ENCODE measurements at places on chromosomes 3 and 15.

DNA sequence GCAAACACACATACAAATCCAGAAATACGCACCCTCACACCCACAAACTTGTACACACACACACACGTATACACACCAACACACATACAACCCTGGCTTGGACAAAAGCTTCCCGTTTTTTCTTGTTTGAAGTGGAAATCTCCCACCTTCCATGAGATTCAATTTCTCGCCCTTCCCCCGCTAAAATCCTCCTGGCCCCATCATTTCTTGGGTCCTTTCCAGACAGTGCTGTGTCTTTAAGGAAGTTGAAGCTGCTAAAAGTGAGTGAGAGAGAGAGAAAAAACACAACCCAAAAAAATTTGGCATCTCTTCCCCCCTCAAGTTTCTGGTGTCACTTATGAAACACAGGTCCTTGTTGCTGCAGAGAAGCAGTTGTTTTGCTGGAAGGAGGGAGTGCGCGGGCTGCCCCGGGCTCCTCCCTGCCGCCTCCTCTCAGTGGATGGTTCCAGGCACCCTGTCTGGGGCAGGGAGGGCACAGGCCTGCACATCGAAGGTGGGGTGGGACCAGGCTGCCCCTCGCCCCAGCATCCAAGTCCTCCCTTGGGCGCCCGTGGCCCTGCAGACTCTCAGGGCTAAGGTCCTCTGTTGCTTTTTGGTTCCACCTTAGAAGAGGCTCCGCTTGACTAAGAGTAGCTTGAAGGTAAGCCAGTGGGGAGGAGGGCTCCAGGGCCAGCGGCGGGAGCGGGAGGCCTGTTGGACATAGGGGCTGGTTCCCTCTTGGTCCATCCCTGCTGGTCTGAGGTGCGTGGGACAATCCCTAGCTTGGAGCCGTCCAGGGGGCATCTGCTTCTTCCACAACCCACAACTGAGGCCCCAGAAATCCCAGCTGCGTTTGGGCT lies at the start of gene ISLR:
Gene ISLR (plus strand): TSS at position 331 of the 839 bp plus-strand sequence. CDS start 1,149 bp downstream, outside the sequence.
- DNase-seq = no peak

DNA sequence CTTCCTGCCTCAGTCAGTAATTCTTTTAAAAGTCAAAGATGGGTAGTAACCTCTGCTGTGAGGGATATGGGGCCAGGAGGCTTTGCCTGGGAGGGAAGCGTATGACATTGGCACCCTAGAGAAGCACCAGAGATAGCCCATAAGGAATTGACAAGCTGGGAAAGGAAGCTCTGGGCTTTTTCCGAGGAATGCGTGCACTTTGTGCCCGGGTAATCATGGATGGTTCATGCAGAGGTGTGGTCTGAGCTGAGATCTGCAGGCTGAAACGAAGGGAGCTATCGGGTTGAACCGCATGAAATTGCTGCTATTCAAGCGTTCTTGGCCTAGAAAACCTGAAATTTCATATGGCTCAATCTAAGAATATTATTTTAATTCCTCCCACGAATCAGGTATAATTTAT lies 127.7 kb upstream of the TLE3 start:
- DNase-seq = no peak

DNA sequence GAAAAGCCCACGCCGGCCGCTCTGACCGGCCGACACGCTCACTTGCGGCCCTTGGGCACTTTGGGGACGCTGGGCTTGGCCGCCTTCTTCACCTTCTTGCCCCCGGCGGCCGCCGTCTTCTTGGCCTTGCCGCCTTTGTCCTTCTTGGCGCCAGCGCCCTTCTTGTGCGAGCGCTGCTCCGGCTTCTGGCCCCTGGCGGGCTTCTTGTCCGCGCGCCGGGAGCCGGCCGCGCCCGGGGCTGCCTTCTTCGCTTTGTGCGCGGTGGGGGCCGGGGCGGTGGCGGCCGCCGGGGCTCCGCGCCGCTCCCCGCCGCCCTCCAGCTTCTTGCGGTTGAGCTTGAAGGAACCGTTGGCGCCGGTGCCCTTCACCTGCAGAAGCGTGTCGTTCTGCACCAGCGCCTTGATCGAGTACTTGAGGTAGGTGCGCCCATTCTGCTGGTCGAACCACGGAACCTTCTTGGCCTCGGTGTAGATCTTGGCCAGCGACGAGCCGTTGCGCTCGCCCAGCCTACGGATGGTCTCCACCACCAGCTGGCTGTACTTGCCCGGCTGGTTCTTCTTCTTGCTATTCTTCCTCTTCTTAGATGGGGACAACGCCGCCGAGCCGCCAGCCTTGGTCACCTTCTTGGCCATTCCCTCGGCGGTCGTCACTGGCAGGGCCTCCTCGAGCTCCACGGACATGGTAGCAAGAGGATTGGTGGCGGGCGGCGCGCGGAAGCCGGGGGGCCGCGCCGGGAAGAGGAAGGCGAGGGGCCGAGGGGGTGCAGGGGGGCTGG lies 36.7 kb downstream of the HMCES start:
- DNase-seq = peak; percentile 45

DNA sequence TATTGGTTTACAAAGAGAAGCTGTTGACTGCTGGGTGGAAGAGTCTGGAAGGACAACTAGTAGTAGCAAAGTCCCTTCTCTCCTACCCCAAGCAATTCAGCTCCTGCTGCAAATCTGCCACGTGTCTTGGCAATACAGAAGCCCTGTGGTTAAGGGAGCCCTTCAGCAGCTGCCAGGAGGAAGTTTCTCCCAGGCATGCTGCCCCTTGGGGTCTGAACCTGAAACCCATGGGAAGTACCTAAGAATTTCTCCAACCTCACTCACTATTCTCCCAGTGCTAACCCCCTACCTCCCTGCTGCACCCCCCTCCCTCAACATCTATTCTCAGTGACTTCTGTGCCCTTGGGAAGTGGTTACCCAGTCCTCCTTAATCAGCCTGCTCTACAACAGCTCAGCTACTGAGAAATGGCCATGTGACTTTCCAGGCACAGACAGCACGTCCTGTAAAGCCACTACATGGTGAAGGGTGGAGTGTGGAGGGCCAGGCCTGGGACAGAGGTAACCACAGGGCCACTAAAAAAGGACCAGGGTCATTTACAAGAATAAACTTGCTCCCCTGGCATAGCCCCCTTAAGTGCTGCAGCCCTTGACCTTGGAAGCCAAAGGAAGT lies 316.6 kb downstream of the NTRK3 start:
- DNase-seq = no peak

GRCh38 chr3:125585595-125586223 lies 9.6 kb downstream of the OSBPL11 start:
- peak; percentile 51 for DNase-seq

All from CD4-positive, alpha-beta T cell treated with Interleukin-1 beta for 1 hour (primary cell).